ENCODE measurements at places on chromosomes 4 and X.

DNA sequence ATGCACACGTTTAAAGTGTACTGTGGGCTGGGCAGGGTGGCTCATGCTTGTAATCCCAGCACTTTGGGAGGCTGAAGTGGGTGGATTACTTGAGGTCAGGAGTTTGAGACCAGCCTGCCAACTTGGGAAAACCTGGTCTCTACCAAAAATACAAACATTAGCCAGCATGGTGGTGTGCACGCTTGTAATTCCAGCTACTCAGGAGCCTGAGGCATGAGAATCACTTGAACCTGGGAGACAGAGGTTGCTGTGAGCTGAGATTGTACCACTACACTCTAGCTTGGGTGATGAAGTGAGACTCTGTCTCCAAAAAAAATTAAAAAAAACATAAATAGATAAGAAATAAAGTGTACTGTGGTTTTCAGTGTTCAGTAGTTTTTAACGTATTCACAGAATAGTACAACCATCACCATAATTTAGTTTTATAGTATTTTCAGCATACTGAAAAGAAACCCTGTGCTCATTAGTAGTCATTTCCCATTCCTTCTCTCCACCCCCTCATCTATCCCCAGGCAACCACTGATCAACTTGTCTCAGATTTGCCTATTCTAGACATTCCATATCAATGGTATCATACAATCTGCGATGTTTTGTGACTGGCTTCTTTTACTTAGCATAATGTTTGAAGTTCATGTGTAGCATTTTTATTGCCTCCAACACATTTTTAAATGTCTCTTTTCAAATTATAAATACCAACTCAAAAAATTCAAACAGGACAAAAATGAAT, 19.1 kb downstream of the SLAIN2 start:
- peak; percentile 61 for DNase-seq

GRCh38 chr4:186887291-186887700, 163.6 kb upstream of the FAT1 start:
- DNase-seq, result no peak

DNA sequence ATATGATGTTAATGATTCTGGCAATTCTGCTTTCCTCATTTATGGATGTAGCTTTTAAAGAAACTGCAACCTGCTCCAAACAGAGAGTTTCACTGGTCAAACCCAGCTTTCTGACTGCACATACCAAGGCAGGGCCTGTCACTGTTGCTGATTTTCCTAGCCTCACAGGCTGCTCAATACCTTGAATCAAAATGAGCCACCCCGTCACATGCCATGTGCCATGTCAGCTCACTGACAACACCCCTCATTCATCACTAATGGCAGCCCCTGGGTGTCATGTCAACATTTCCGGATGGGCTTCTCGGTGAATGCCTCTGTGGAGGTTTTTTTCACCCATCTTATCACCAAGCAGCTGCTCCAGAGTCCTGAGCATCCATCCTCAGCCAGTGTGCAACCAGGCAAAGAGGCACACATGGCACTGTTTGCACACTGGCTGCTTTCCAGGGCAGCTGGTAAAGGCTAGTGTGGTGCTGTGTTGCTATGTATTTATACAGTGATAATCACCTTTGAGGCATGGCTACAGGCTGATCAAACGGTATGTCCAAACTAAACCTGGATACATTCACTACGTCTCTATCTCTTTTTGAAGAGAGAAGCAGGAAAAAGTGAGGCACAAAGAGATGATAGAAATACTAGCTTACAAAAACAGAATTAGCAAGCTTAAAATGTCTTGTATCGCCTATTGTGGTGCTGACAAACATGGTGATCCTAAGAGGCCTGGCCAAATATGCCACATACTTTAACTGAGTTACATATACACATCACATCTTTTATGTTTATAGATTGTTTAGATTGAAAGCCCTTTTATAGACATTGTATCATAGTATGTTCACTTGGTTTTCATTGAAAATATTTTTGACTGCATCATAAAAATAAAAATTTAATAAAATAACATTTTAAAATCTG, 94.6 kb upstream of the INPP4B start:
- DNase-seq, result no peak

GRCh38 chr4:166045457-166045856, 172.4 kb downstream of the TLL1 start:
- no peak for DNase-seq

DNA sequence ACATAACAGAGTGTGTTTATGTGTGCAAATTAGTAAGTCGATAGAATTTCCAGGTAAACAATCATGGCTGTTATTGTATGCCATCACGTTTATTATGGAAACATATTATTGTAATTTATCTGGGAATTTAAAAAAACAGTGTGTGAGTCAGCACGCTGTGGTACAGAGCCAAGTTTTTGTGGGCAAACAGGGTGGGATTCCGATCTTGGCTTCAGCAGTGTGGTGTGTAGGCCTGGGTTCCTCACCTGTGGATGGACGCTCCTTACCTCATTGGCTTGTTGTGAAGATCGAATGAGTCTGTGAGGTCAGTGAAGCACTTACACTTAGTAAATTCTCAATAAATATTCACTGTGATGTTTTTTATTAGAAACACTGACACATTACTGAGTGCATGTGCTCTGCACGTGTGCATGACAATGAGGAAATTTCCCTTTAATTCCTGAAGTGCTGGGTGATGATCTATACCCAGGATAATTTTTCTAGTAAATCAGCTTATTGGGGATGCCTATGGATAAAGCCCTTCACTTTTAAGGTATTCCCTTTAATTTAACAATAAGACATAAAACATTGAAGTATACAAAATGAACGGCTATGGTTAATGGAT, 36.4 kb downstream of the SLIT2 start:
- DNase-seq, result no peak

- no peak for DNase-seq
These were observed 66.1 kb downstream of the PRSS12 start for GRCh38 chr4:118286685-118287084.

DNA sequence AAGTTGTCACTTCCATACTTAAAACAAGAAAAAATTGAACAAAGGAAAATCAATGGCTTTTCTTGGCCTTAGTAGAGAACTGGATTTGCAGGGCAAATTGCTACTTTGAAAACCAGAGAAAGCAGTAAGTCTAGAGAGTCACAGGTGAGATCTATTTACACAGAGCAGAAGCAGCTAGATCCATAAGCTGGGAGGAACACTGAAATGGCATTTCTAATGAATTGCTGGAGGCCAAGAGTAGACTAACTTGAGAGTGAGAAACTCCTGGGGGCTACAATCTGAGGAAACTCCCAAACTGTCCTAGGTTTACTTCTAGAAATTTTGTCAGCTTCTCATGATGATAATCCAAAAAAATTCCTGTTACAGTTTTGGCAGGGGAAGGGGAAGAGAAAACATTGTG, 133.3 kb downstream of the SPCS3 start:
- no peak for DNase-seq

DNA sequence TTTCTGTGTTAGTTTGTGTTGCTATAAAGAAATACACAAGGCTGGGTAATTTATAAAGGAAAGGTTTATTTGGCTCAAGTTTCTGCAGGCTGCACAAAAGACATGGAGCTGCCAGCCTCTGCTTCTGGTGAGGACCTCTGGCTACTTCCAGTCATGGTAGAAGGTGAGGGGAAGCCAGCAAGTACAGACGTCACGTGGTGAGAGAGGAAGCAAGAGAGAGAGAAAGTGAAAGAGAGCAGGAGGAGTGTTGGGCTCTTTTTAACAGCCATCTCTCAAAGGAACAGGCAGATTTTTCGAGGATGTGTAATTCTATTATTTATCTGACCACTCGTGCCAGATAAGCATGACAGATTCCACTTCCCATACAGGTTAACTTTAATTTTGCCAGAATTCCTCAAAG, 1199.1 kb downstream of the ADGRL3 start:
- no peak for DNase-seq

DNA sequence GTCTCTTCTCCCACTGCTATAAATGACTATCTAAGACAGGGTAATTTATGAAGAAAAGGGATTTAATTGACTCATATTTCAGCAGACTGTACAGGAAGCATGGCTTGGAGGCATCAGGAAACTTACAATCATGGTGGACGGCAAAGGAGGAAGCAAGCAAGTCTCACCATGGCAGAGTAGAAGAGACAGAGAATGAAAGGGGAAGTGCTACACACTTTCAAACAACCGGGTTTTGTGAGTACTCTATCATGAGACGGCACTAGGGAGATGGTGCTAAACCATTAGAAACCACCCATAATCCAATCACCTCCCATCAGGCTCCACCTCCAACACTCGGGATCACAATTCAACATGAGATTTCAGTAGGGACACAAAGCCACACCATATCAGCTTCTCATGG, 11.1 kb downstream of the UBE2NL start:
- DNase-seq, result no peak

DNA sequence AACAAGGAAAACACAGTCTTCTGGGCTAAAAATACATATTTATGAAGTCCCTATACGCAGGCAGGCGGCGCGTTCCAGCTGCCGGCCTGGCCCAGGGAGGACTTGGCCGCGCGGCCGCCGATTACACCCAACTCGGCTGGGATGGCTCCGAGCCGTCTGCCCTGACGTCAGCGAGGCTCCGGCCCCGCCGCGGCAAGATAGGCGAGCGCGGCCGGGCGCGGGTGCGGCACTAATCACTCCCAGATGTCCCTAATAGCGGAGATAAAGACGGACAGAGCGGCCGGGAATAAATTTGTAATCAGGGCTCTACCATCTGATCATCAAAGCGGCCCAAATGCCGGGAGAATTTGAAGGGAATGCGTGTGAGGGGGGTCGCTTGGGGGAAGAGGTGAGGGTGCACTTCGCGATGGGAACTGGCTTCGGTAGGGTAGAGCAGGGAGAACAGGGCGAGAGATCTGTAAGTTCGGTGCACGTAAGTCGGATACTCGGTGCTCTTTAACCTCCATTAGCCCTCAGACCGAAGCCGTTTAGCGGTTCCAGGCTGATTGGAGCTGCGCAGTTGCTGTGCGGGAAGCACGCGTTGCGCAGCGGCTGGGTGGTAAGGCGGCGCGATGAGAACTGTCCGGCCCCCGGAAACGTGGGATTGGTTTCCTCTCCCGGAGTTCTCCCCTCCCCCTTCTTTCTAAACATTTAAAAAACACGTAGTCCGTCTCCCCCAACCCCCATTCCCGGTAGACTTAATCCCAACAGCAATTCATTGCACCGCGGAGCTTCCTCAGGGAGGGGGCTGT, 7.7 kb downstream of the HAND2 start:
- DNase-seq, result peak; percentile 80

GRCh38 chrX:151151665-151152267, 24.6 kb upstream of the GPR50 start:
- peak; percentile 41 for DNase-seq

GRCh38 chr4:83631066-83631465, 95.2 kb downstream of the GPAT3 start:
- peak; percentile 34 for DNase-seq

DNA sequence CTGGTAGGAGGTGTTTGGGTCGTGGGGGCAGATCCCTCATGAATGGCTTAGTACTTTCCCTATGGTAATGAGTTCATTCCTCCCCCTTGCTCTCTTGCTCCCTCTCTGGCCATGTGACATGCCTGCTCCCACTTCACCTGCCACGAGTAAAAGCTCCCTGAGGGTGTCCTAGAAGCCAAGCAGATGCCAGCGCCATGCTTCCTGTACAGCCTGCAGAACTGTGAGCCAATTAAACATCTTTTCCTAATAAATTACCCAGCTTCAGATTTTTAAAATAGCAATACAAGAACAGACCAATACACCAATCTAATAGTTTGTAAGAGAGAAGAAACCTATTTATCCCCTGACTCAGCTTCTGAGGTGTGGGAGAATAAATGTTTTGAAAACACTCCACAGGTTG, 60.5 kb downstream of the FGFBP1 start:
- no peak for DNase-seq

DNA sequence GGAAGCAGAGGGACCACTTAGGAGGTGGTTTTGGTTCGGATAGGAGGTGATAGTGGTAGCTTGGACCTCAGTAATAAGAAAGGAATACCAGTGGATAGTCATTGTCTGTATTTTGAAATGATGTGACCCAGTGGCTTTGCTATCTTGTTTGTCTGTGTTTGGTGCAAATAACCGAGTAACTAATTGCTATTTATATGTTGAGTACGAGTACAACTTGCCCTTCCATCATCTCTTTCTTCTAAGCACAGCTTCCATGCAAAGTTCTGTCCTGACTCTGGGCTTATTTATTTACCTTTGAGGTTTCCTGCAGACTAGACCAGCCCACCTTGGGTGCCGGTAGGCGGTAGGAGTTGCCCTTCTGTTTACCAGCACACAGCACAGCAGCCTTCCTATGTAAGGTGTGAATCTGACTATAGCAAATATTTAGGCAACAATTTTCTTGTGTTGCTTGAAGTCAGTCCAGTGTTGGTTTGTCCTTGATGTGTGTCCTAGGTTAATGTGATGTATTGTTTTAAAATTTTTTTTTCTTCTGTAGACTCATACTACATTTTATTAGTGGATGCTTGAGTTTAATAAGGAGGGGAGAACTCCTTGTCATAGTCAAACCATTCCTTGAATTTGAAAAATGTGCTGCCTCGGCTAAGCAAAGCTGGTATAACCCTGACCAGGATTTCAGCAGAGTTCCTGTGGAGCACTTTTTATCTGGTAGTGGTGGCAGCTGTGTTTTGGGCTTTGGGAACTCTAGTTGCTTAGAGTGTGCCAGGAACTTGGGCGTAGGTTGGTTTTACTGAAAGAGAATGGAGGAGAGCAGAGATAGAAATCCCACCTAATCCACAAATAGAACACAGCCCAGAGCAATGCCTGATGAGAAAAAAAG, 21.9 kb downstream of the PTTG2 start:
- no peak for DNase-seq

DNA sequence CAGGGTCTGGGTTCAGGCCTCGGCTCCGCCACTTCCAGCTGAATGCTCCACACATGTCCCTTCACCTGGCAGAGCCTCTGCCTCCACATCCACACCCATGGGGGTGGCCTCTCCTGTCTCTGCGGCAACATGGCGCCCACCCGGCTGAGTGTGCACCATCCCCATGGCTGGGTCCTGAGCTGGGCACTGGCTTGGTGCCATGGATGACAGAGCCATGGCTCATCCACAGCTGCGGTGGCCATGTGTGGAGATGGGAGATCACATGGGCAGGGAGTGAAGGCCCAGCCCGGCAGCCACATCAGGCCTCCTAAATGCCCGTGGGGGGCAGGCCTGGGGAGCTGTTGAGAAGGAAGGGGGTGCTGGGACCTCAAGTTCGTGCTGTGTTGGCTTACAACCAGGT, 213.7 kb downstream of the AFAP1 start:
- DNase-seq, result peak; percentile 25

DNA sequence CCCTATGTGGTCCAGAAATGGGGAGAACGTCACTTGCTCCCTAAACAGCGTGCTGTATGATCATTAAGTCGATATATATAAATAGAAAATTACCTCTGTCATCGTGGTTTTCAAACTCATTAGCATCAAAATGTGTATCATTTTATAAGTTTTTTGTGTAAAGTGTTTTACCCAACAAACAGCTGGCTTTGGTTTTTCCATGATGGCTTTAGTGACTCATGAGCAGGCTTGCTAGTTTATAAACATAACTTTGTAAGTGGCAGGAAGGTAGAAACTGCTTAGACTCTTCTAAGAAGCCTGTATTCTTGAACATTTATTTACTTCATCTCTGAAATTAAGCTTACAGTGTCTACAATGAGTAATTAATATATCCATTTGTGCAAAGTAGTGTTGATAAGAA, 108.4 kb upstream of the DIPK2B start:
- DNase-seq, result peak; percentile 47

- DNase-seq, result no peak
These were observed 886 bp downstream of the DCLK2 start for GRCh38 chr4:150079081-150079581.

GRCh38 chrX:131801066-131801465, 222.0 kb upstream of the STK26 start:
- DNase-seq, result no peak

Data from HCEC 1CT (cell line).